Activated CD8-positive, alpha-beta memory T cell treated with anti-CD3 and anti-CD28 coated beads, Interleukin-2, amount 10 ng/mL, durations not matched to agents 7 days and 5 days (primary cell): ENCODE measurements at places on chromosomes 3 and 15.

DNA sequence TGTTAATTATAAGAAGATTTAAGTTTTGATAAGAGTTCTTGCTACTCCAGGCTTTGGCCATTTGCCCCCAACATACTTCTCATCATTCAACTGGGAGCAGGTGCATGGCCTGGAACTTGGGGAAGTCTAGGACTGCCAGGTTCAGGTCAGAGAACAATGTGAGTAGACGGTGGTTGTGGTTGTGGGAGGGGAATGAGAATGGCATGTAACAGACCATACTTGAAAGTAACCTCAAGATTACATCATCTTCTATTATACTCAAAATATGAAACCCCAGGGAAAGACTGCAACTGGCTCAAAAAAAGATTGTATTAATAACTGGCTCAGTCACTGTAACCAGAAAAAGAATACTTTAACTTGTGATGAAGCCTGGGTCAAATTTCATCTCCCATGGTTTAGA, 364.9 kb upstream of the DPPA4 start:
- peak; percentile 51 for DNase-seq

DNA sequence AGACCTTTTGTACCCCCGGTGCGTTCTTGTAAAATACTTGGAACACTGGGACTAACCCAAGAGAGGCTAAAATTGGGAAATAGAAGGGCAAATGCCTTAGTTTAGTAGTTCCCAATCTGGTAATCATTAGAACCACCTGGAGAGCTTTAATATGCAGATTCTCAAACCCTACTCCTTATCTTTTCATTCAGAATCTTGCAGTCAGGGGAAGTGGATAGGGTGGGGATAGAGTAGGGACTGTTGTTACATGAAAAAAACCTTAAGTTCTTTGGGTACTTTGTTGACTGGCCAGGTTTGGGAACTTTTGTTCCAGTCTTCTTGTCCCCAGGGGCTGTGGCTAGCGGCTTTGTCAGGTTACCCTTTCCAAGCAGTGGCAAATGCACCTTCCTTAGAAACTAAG, 15.9 kb downstream of the MAPKBP1 start:
- no peak for DNase-seq

DNA sequence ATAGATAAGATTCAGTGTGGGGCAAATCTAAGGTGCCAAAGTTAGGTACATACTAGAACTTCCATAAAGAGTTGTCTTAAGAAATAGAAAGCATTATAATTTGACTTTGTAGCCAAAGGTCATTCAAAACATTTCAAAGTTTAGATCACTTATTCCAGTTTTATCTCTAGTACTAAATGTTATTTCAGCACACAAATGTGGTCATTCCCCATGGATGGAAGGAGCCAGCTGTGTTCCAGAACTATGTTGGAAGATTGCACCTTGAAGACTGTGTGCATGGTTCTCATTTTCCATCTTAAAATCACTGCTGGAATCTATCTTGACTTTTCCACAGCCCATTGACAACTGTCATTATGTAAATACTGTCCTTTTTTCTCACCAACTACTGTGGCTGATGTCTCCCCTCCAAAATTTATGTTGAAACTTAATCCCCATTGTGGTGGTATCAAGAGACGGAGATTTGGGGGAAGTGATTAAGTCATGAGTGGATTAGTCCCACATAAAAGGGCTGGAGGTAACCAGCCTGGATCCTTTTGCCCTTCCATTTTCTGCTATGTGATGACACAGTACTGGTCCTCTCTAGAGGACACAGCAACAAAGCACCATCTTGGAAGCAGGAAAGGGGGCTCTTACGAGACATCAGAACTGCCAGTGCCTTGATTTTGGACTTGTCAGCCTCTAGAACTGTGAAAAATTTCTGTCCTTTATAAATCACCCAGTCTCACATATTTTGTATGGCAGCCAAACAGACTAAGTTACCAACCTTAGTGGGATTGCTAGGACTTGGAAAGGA, 24.0 kb downstream of the TGFBR2 start:
- DNase-seq, result no peak

DNA sequence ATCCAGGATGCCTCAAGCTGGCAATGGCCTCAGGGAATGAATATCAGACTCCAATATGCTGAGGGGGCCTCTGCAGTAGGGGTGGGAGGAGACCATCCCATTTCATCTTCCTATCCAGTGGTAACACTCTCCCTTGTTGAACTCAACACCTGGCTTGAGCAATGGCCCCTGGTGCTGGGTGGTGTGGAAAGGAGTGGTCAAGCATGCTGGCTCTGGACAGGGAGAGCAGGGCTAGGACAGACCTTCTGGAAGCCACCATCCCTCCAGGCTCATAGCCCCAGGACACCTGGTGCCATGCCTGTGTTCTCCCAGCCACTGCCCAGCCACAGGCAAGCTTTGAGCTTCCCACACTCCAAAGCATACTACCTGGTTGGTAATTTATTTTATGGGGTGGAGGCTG, 9.6 kb downstream of the DNAH1 start:
- no peak for DNase-seq

DNA sequence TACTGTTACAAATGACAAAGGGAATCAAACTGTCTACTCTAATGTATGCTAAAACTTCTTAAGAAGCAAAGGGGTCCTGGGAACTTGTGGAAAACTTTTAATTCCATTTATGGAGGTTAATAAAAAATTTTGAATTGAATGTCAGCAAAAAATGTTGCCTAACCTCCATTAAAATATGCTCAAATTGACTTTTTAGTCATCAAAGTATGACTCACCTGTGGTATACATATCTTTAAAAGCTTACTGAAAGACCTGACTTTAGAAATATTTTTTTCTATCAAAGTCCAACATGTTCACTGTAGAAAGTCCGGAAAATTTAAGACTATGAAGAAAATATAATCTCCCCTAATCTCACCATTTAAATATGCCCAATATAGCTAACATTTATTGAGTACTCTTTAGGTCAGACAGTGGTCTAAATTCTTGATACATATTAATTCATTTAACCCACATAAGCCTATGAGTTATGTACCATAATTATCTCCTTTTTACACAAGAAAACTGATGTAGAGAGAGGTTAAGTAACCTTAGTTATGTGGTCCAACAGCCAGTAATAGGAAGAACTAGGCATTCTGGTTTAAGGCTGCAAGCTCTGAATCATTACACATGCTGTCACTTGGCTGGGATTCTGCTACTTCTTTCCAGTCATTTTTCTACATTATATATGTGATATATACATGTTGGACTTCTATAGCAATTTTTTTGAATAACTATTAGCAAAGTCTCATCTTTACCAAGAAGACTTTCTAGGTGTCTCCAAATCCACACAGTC, 83.6 kb downstream of the PDZRN3 start:
- DNase-seq, result no peak

GRCh38 chr15:48177383-48177765, 721 bp downstream of the MYEF2 start:
- no peak for DNase-seq

DNA sequence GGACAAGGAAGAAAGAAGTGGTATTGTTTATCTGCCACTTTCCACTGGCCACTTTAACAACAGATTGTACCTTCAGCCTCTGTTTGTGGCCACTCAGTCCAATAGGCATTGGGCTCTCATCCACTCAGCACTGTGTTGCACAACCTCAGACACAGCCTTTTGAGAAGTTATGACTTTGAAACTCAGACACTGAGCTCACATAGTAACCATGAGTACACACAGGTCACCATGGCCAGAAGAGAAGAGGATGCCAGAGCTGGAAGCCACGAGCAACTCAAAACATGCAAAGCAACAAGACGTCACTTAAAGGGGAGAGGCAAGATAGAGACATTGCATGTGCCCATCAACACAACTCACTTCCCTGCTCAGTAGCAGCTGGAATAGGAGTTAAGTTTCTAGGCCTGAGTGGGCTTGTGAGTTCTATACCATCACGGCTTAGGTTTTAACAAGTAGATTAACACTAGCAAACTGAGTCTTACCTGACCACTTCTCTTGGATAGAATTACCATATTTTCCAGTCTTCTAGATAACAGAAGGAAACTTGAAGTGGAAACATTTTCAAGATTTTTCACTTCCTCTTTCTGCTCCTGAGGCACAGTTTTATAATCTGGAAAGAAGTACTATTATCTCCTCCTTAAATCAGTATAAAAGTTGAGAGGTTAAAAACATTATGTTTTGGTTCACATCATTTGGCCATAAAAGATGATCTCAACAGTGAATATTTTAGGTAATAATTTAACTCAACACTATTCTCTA, 103.5 kb downstream of the IMPG2 start:
- no peak for DNase-seq

DNA sequence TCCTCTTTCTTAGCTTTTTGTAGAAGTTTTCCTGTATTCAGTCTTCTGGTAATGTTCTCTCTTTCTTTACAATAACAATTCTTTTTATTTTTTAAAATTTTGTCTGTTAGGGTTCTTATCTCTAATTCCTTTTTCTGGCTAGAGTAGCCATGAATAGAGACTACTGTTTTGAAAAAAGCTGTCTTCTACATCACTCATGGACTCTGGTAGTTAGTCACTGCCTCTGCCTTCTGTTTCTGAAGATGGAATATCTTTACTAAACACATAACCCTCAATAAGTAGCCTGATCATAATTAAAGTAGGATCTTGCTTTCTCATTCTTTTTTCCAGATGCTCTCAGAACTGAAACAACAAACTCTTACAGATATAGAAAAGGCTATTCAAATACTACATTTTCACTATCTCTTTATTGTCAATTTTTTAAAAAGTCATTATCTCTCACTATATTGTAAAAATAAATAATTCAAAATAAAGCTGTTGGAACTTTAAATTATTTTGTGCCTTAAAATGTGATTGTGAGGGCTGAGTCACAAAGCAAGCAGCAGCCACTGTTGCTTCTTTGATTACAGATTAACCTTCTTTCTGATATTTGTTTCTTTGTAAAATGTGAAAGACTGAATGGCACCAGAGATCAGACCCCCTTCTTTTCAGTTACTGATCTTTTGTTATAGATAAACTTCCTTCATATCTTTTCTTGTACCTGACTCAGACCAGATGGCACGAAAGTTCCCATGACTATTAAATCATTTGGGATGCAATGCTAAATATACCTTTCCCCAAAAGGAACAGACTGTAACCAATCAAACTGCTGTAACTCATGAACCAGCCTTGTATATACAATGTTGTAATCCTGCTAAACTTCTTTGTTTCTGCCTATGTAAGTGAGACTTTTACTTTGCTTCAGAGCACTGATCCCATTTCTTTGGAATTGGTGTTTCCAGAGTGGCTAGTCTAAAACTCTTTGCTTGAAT, 1159.5 kb downstream of the IGSF11 start:
- DNase-seq, result no peak

- DNase-seq, result no peak
Measured at GRCh38 chr3:139521144-139521543, 18.4 kb downstream of the RBP1 start.

DNA sequence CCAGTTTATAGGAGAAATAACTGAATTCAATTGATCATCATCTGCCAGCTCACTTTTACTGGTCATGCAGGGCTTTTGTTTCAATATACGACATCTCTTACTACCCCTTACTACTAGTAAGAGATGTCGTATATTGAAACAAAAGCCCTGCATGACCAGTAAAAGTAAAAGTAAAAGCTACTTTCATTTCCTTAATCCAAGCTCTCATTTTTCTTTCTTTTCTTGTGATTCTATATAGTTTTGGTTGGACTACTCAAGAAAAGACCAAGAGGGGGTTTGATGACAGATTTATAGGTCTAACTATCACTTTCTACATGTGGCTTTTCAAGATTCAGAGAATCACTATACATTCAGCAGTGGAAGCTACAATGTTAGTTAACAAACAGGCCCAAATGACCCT, 1237.3 kb downstream of the ROBO2 start:
- no peak for DNase-seq

DNA sequence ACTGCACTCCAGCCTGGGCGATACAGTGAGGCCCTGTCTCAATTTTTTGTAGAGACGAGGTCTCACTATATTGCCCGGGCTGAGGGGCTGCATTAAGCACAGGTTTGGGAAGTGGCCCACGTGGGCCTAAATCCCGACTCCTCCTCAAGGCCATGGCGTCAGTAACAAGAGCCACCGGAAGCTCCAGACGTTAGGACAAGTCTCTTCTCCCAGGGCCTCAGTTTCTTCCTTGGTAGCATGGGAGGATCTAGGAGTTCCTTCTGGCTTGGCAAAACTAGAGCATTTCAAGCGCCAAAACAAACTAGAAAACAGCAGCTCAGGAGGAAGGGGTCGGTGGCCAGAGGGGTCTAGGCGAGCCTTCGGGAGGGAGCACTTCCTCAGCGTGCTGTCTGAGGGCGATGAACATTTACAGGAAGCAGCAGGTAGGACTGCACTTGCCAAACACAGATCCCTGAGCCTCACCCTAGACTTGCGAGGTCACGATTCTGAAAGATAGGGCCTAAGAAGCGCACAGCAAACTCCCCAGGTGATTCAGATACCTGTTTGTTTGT, 536 bp downstream of the SNAPC5 start:
- DNase-seq, result no peak
